SK-N-SH (cell line): ENCODE measurements at places on chromosomes 11 and 22.
A peak's percentile ranks its signal among the peaks of the same experiment; 100 is the strongest.

DNA sequence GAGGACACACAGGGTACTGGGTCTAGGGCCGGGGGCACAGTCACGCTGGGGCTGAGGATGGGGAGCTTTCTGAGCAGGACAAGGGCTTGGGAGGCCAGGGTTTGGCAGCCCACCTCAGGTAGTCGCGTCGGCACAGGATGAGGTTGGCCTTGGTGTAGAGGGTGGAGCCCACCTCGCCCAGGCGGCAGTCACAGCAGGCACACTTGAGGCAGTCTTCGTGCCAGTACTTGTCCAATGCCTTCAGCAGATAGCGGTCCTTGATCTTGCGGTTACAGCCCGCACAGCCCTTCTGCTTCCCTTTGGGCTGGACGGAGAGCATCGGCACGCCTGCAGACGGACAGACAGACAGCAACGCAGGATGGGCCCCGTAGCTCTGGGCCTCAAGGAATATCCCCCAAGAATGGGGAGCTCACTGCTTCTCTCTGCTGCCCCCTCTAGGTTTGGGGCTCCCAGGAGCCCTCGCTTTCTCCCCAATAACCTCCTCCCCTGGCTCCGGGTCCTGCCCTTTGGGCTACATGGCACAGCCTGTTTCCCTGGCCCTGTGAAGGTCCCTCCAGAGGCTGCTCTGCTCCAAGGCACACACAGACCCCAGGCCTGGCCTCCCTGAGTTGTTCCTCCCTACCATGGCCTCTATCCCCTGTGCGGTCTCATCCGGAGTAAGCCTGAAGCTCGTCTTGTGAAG is 33.4 kb downstream of the LMO1 start:
- DNase-seq, result no peak

- DNase-seq, result no peak
Observed at GRCh38 chr11:60377401-60378136, 763 bp upstream of the MS4A7 start.

GRCh38 chr22:46619830-46620501 is at the start of gene GRAMD4:
Gene GRAMD4 (plus strand): TSS chr22:46620386. CDS start chr22:46626800, 6,414 bp downstream.
- peak; percentile 95 for DNase-seq

GRCh38 chr11:12003336-12003735 is 5.1 kb downstream of the DKK3 start:
- DNase-seq, result no peak
